ENCODE measurements at places on chromosomes 7 and 10.

GRCh38 chr10:99364125-99364524 is 35.0 kb downstream of the CNNM1 start:
- H3K27me3 ChIP-seq: no peaks in the 10 kb centered on the region
- H3K36me3 ChIP-seq: no peaks in the 10 kb centered on the region
- H3K4me3 ChIP-seq: no peak overlapping the region
- peaks cover 7% of the 10 kb centered on the region for H3K4me1 ChIP-seq
- DNase-seq: no peak
- H3K27ac ChIP-seq: no peak overlapping the region

DNA sequence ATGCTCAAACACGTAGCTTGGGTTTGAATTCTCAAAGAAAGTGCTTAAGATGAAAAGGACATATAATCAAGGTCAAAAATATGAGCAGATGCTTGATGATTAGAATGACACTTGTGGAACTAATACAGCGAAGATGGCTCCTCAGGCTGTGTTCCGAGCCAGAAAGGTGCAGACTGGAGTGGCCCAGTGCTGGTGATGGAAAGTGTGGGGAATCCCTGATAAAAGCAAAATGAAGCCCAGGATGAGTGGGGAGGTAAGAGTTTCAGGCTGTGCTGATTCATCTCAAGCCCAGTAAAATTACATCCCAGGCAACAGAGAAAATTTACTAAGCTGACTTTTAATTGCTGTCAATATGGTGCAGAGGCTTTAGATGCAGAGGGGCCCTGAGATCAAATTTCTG is 77.8 kb upstream of the IKZF1 start:
- H3K27me3 ChIP-seq: no peaks in the 10 kb centered on the region
- DNase-seq: no peak
- H3K36me3 ChIP-seq: no peaks in the 10 kb centered on the region
- no peak overlapping the region for H3K4me3 ChIP-seq
- no peaks in the 10 kb centered on the region for H3K4me1 ChIP-seq

DNA sequence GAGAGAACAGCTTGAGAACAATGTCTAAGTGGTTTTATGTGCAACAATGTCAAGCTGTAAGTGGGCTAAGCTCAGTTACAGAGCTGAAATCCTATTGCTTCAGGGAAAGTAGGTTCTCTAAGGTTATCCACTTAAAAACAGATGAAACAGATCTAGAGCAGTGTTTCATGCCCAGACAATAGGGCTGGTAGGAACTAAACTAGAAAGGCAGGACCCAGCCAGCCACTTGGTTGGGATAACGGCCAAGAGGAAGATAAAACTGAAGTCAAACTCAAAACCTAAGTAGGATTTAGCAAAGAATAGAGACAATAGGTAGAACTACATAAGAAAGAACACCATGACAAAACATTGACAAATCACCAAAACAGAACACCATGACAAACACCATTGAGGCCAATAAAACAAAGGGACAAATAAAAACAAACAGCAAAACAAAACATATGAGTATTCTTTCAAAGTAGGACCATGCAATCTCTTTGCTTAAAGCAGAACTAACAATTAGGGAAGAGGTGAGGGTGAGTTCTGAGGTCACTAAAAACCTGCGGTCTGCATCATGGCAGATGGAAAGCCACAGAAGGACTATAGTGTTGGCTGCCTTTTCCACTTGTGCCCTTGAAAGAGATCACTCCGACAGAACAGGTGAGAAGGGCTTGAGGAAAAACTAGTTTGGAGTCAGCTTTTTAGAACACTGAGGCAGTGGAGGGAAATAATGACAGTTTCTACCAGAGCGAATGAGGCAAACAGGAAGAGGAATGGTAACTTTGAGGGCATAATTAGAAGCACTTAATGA is 81.0 kb downstream of the HGF start:
- H3K4me1 ChIP-seq: peaks cover 47% of the 10 kb centered on the region
- H3K36me3 ChIP-seq: no peaks in the 10 kb centered on the region
- H3K27me3 ChIP-seq: no peaks in the 10 kb centered on the region
- no peak overlapping the region for H3K27ac ChIP-seq

DNA sequence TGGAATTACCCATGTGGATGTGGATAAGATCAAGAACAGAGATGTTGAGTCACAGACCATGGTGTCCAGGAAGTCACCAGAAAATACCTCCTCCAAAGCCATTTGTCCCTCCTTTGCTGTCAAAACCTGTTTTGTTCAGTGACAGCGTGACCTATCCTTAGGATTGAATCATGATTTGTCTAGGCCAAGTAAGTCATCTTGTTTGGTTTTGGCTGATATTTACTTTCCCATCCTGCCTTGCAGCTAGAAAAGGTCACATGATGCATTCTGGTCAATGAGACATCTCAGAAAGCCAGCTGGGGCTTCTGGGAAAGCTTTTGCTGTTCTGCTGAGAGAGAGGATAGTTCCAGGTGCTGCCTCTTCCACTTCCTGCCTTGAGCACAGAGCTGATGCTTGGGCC is 225.3 kb upstream of the ZMIZ1 start:
- no peak overlapping the region for H3K27ac ChIP-seq
- H3K4me3 ChIP-seq: no peak overlapping the region
- no peaks in the 10 kb centered on the region for H3K4me1 ChIP-seq

DNA sequence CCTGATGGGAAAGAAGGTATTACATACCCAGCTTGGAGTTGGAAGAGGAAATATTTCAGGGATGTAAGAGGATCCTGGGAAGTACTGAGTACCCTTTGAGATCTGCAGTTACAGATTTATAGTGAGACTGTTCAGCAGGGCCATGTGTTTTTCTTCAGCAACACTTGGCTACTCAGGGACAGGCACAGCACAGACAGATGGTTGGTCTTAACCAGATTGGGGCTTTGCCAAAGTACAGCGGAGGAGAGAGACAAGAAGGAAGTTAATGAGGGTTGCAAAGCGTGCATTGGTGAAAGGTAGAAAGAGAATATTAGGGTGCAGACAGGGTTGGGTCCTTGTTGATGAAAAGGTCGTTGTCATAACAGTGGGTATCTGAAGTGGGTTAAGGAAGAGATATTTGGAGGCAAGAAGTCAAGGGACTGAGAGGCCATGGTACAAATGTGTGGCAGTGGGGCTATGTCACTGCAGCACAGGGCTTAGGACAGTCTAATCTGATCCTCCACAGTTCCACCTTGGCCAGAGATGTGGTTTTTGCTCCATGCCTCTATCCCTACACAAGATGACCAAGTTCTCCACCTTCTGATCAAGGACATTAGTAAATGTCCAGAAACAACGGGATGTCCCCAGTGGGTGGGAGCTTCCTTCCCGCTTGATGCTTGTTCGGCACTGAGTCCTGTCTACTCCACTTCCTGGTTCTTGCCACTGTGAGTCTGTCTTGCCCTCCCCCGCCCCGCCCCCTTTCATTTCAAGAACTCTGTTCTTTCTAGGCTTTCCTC is 18.9 kb upstream of the DNAJC1 start:
- no peak overlapping the region for H3K4me3 ChIP-seq
- H3K27me3 ChIP-seq: no peaks in the 10 kb centered on the region
- peak overlapping the region; percentile 52 for H3K27ac ChIP-seq
- peak; percentile 93 for DNase-seq
- peaks cover 5% of the 10 kb centered on the region for H3K4me1 ChIP-seq

DNA sequence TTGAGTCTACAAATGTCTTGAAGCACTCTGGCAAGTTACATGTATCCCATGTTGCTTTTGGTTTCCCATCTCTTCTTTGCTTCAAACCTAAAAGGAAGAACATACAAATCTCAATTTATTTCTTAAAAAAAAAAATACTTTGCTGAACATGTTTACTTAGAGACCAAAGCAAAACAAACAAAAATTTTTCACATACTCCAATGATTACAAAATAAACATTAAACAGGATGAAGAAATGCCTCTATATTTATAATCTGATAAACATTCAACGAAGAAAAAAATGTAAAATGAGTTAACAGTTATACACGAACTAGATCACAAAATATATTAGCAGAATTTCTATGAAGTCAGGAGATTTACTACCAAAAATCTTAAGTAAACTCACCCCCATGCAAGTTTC is 31.3 kb downstream of the FAM204A start:
- no peak overlapping the region for H3K4me3 ChIP-seq
- peaks cover 12% of the 10 kb centered on the region for H3K4me1 ChIP-seq
- H3K36me3 ChIP-seq: peaks cover 8% of the 10 kb centered on the region
- no peaks in the 10 kb centered on the region for H3K27me3 ChIP-seq
- H3K27ac ChIP-seq: no peak overlapping the region
